ENCODE measurements at places on chromosomes 1 and 21.
A peak's percentile ranks its signal among the peaks of the same experiment; 100 is the strongest.

- ATAC-seq = no peak
Measured at GRCh38 chr21:42019706-42020105, 9.5 kb upstream of the ZBTB21 start.

DNA sequence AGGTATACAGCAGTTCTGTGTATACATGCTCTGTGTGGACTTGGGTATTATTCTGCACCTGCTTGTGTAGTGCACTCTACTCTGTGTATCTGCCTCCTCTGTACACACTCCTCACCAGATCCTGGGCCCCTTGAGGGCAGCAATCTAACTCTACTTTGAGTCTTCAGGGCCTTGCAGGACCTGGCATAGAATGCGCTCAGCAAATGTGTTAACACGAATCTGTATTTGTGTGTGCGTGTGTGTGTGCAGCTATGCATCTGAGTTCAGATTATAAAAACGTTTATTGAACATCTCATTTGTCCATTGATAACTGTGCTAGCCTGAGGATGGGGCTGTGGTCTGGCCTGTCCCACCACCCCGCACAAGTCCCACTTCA, 3.9 kb upstream of the MEF2D start:
- ATAC-seq = peak; percentile 0

- no peak for ATAC-seq
Measured at GRCh38 chr1:201578008-201578888, 39.3 kb downstream of the NAV1 start.

DNA sequence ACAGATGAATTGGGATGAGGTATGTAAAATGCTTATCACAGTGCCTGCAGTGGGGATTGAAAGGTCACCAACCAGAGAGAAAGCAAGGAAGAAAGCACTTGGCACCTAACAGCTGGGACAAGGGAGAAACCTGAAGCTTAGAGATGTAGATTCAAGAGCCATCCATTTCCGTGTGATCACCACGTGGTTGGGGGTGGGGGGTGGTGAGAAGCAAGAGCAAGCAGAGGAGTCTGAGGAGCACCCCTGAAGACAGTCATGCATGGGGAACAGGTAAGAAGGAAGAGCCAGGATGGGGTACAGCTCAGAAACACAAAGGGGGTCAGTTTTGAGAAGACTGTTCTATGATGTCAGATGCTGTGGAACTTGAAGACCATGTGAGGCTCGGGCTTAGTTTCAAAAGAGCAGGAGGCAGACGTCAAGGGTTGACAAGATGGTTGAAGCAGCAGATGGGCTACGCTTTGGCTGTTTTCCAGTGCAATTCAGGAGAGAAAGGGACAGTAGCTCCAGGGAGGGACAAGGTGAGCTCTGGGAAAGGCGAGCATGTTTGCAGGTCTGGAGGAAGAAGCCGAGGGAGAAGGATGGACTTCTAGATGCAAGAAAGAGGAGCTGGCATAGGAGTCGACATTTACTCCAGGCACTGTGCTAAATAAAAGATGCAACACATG, 17.4 kb downstream of the KANK4 start:
- ATAC-seq = no peak

- ATAC-seq = no peak
Measured at GRCh38 chr1:20787840-20788795, 1.0 kb upstream of the HP1BP3 start.

- no peak for ATAC-seq
Measured at GRCh38 chr1:98420376-98421084, 241.0 kb upstream of the SNX7 start.

DNA sequence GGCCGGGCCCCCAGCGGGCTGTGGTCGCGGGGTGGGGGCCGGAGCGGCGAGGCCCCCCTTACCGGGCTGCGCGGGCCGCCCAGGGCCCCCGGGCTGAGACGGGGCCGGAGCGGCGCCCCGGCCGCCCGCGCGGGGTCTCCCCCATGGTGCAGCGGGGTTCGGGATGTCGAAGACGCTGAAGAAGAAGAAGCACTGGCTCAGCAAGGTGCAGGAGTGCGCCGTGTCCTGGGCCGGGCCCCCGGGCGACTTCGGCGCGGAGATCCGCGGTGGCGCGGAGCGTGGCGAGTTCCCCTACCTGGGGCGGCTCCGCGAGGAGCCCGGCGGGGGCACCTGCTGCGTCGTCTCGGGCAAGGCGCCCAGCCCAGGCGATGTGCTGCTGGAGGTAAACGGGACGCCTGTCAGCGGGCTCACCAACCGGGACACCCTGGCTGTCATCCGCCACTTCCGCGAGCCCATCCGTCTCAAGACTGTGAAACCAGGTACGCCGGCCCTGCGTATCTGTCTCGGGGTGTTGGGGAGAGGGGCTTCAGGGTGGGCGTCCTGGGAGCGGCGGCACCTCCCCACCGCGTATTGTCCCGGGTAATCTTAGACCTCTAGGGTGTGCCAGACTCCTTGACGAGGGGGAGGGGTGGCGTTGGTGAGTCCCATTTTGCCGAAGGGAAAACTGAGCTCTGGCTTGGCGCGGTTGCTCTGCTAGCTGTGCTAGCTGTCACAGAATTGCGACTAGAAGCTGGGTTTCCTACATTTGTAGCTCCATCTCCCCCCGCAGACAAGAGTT, 745 bp downstream of the MAGI3 start:
- peak; percentile 32 for ATAC-seq

GRCh38 chr1:31639543-31639942, 5.1 kb downstream of the PEF1 start:
- no peak for ATAC-seq

- no peak for ATAC-seq
Measured at GRCh38 chr1:11180342-11180744, 8.8 kb upstream of the ANGPTL7 start.

DNA sequence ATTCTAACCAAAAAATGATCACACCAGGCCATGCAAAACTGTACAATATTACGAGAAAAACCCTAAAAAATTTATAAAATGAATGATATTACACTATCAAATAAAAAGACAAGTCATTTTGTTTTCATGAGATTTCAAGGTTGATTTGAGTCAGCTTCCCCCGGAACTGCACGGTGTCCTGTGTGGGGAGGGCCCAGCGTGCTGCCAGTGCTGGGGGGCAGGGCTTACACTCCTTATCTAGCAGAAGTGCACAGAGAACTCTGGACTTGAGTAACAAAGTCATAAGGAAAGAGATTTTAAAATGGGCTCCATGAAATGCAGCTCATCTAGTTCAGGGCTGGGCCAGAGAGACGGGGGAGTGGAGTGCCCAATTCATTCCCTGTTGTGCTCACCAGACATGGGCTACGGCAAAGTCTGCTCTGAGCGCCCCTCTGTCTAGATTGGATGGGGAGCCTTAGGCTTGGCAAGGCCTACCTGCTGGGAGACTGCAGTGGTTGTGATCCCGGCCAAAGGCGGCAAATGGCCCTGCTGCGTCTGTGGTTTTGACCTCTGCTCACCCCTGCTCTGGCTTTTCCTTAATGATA, 50.1 kb downstream of the COQ8A start:
- peak; percentile 86 for ATAC-seq

- ATAC-seq = no peak
Measured at GRCh38 chr1:57591842-57592241, 168.0 kb upstream of the DAB1 start.

- ATAC-seq = no peak
Measured at GRCh38 chr1:235409042-235409820, 42.0 kb downstream of the TBCE start.

DNA sequence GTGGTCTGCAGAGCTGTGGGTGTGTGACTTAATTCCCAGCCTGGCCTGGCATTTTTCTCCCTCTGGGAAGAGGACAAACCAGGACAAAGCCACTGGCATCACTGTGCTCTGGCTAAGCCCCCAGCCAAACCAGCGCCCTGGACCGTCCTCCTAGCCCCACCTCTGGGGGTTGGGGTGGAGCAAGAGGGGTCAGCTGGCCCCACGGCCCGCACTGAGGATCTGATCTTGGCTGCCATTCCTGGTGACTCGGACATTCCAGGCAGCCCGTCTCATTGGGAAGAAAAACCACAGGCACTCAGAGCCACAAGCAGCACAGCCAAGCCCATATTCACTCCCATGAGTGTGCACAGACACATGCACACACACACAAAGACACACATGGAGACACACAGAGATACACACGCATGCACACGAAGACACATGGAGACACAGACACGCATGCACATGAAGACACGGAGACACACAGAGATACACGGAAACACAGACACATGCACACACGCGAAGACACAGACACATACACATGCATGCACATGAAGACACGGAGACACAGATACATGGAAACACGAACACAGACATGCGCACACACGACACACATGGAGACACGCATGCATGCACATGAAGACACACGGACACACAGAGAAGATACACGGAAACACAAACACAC, 2.3 kb upstream of the MXRA8 start:
- ATAC-seq = no peak

DNA sequence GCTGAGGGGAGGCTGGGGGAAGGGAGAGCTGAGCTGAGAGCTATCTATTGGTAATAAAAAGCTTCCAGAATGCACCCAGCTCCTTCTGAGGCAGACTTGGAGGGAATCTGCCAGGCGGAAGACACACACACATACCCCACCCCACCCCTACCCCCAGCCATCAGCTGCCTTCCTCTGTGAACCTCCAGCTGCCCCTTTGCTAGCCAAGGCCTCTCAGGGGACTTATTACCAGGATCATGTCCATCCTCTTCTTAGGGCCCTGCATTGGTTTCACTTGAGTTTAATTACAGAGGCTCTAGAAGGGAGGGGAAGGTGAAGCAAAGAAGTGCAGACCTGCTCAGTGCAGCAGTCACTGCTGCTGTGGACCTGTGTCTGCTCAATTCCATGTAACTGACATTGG, 156.4 kb downstream of the OMA1 start:
- no peak for ATAC-seq
